ENCODE measurements at places on chromosomes 1 and 21.

DNA sequence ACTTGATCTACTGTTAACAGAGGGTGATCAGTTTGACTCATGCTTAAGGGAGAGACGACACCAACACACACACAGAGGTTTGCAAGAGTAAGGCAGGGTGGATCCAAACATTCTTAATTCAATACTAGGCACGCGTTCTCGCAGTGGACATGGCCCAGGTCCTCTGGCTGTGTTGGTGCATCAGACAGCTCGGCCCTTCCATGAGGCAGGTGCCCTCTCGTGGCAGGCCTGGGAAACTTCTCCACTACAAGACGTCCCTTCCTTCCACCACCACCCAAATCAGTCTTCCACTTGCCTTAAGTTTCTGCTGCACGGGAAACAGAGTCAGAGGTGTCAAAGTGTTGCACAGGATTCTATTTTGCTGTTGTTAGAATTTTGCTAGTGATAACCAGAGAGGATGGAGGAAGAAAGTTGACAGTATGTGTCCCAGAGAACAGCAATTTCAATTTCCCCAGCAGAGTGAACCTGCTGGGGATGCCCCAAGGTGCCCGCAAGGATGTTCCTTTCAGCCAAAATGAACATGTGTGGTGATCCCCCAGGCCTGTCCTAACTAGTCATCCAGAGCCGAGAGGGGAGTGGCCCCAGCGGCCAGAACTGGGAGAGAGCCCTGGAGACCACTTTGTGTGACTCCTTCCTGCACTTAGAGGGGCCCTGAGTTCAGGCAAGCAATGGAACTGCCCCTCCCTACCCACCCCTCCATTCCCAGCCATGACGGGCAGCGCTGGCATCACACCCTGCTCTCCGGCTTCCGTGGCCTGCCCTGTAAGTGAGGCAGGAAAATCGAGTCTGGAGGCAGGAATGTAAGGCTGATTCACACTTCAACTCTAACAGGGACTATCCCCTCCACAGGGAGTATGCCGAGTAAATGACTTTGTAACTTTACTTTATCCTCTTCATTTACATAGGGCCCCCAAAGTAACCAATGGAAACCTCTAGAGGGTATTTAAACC, 34.8 kb downstream of the MX1 start:
- DNase-seq = peak; percentile 11

GRCh38 chr21:21184771-21185528, 186.7 kb downstream of the NCAM2 start:
- no peak for DNase-seq

GRCh38 chr1:33429856-33430691, 821 bp downstream of the PHC2 start:
- no peak for DNase-seq

DNA sequence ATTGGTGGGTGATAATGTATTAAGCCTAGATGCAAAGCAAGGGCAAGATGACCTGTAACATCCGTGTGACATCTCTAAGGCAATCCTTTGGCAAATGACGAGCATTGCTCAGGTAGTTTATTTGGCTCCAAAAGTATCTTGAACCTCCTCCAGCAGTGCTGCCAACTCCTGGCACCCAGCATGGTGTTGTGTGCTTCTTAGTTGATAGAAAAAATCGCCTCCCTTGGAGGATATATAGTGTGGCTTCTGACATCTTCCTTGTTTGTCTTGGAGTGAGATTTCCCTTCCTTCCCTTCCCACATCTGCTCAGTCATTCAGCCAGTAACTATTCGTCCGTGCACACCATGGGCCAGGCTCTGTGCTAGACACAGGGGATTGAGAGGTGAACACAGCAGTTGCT, 121.8 kb downstream of the TOMM20 start:
- no peak for DNase-seq

GRCh38 chr1:67372898-67373297, 57.3 kb downstream of the SERBP1 start:
- no peak for DNase-seq

DNA sequence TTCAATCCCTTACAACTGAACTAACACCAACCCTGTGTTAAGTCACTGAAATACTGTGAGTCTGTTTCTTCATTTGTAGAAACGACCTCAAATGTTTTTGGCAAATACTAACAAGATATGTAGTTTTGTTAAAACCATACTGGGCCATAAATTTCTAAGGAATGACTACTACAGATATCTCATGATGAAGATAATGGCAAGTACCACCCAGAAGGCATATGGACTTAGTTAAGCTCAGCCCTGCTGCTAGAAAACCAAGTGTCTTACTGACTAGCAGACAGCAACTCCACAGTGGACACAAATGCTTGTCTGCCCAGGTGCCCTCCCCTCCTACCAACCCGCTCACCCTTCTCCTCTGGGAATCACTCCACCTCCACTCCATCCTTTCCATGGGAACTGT, 44.5 kb upstream of the BMP8B start:
- no peak for DNase-seq

GRCh38 chr1:84849357-84849975, 43.5 kb downstream of the LPAR3 start:
- DNase-seq = no peak

DNA sequence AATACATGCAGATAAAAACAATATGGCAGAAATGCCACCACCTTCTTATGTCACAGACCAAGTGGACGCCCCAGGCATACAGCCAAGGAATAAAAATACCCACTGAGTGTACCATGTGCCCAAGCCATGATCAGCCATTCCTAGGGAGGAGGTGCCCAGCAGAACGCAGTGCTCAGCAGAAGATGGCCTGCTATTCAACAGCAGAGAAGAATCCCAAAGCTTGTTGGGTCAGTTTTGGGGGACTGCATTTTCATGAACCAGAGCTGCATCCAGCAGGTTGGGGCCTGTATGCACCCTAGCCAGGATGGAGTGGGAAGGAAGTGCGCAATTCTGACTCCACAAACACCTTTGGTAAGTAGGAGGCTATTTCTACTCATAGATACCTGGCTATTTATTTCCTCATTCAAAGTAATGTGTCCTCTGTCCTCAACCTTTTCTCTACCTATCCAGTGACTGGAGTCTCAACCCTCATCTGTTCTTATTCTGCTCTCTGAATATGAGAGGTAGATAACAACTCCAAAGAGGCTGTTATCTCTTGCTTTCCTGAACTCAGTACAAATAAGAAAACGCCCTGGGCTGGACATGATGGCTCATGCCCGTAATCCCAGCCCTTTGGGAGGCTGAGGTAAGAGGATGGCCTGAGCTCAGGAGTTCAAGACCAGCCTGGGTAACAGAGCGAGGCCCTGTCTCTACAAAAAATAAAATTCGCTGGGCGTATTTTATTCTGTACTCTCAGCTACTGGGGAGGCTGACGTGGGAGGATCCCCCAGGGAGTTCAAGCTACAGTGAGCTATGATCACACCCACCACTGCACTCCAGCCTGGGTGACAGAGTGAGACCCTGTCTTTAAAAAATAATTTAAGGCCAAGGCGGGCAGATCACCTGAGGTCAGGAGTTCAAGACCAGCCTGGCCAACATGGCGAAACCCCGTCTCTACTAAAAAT, 2.5 kb upstream of the PLEKHM2 start:
- DNase-seq = no peak

GRCh38 chr1:245085508-245086095, 69.2 kb upstream of the KIF26B start:
- no peak for DNase-seq

DNA sequence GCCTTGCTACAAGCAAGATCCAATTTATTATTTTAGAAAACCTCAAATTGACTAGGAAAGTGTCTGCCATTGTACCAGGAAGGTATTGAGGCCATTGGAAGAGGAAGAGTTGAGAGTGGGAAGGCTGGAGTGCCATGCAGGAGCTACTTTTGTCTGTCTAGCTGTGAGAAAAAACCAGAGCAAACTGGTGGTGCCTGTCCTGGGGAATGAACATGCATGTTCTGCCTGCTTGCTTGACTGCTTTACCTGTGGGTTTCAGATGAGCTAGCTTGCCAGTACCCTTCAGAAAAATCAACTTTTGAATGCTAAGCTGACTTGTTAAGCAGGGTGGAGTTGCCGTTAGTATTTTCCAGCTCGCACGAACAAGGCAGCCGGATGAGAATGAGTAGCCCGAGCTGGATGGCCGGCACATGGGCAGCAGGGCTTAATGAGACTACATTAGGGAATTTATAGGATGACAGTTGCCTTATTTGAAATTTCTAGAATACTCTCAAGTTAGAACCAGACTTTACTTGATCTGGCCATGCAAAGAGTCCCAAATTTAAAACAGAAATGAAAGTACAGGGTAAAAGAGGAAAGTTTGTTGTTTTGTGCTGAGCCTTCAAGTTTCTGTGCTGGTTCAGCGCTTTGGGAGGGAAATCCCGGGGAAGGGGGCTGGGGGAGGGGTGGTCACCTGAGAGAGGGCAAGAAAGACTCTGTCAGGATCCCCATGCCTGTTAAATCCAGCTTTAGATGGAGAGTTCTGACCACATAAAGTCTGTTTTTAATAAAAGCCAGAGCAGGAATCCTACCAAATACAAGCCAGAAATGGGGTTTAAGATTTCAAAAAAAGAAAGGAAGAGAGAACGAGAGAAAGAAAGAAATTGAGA, 29.6 kb upstream of the C1orf105 start:
- DNase-seq = no peak

GRCh38 chr1:8903908-8904650, 25.6 kb upstream of the ENO1 start:
- no peak for DNase-seq

- no peak for DNase-seq
Measured at GRCh38 chr1:41900603-41901444, 17.9 kb downstream of the HIVEP3 start.

DNA sequence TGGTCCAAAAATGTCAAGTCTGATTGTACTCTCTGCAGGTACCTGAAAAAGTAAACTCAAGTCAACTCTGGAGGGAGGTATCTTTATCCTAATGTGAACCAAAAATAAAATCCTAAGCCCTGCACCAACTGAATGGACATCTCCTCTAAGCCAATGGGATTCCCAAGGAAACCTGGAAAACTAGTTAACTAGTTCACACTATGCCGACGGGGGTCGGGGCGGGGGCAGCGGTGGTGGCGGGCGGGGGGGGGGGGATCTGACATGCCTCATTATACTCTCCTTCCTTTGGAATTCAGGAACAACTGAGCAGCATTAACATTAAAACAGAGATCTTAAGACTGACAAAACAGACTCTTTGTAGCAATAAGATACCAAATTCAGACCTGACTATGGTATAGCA, 452.6 kb upstream of the CAMK1G start:
- DNase-seq = no peak

DNA sequence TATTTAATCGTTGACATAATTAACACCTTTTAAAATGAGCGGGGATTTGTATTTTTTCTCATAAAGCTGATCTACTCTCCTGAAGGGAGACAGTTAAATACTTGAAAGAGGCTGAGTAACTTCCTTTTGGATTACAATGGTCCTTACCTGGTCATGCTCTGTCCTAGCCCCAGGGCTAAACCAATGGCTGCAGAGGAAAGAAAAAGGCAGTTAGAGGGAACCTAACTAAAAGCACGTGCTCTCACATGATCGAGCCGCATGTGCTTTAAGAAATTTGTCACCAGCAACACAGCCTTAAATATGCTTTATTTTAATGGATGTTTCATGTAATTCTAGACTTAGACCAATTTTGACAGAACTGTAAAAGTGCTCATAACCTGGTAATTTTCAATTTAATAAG, 132.7 kb downstream of the GPATCH2 start:
- DNase-seq = no peak

DNA sequence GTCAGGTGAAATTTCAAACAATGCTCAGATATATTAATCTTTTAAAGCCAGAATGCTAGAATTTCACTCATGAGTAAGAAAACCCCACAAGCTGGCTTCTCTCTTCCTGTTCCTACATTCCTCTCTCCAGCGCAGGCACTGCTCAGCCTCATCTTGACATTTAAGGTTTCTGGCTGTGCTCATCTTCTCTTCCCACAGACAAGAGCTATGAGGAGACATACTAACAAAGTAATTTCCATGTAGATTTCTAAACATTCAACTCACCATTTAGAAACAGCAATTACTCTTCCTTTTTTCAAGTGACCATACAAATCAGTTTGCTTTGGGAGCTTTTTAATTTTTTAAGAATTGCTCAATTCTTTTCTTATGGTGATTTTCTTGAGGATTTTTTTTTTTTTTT, 7.8 kb upstream of the LRRC8D start:
- no peak for DNase-seq

GRCh38 chr1:36411674-36412648, 14.3 kb upstream of the LSM10 start:
- DNase-seq = no peak

Data from iPS DF 6.9 (cell line).